Ecto neural progenitor cell (in vitro differentiated cells): ENCODE measurements at places on chromosomes 11 and 22.

DNA sequence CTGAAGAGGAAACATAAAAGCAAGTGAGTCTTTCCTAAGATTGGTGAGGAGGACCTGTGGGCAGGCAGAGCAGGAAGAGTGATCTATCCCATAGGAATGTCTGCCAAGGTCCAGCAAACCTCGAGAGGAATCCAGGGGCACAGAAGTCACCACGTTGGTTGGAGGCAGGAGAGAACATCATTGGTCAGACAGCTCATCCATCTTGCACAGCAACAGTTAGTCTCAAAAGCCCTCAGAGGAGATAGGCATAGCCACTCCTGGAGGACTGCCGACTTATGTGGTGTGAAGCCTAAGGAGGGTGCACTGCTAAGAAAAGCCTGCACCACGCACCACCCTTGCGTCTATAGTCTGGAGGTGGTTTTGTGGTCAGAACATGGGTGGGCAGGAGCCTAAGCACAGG lies 109.1 kb downstream of the RASSF10 start:
- DNase-seq = no peak

DNA sequence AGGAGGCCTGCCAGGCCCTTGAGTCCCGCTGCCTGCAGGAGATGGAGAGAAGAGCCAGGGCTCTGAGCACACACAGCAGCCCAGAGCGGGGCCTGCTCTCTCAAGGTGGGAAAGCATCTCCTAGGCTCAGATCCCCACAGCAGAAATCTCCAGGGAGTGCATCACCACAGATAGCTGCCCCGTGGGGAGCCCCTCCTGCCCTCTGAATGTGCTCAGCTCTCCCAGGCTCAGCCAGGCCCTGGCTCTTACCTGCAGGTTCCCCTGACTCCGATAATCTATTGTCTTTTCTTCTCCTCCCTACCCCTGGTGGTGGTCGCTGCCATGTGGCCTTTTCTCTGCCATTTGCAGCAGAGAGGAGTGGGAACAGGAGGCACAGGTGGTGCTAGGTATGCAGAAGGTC lies 49.9 kb downstream of the BTG4 start:
- no peak for DNase-seq

- no peak for DNase-seq
Observed at GRCh38 chr11:80587906-80588305, 1147.1 kb upstream of the TENM4 start.

DNA sequence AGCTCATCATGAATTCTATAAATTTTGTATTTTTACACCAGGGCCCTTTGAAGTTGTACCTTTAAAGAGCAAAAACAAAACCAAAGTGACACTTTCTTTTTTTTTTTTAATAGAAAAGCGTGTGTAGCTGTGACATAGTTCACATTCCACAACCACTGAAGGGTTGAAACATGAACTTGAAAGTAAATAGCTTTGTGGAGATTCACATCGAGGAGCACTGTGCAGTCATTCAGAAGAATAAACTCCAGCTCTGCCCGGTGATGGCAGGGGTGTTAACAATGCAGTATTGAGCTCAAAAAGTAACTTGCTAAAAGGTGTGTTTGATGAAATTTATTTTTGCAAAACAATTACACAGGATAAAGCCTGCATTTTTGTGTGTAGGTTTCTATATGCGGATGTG lies 1166.2 kb downstream of the TBC1D22A start:
- DNase-seq = no peak

GRCh38 chr22:35065796-35066218 lies at the start of gene ISX:
Gene ISX (plus strand): TSS chr22:35066158. CDS start chr22:35067088, 930 bp downstream.
- DNase-seq = no peak

DNA sequence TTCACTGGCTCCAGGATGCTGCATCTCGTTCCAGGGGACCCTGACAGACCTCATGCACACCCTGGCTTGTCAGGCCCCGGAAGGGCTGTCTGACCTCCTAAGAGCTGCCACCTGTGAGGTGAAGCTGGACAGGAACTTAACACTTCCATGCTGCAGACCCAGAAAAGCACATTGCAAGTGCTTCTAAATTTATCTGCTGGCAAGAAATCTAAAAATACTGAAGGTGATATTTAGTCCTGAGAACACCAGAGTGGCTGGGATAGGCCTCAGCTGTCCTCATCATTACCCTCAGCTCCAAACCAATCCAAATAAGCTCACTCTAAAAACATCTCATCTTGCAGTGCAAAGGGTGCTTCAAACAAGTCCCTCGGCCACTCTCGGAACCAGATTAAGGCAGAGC lies 46.7 kb downstream of the ABTB2 start:
- DNase-seq = no peak

DNA sequence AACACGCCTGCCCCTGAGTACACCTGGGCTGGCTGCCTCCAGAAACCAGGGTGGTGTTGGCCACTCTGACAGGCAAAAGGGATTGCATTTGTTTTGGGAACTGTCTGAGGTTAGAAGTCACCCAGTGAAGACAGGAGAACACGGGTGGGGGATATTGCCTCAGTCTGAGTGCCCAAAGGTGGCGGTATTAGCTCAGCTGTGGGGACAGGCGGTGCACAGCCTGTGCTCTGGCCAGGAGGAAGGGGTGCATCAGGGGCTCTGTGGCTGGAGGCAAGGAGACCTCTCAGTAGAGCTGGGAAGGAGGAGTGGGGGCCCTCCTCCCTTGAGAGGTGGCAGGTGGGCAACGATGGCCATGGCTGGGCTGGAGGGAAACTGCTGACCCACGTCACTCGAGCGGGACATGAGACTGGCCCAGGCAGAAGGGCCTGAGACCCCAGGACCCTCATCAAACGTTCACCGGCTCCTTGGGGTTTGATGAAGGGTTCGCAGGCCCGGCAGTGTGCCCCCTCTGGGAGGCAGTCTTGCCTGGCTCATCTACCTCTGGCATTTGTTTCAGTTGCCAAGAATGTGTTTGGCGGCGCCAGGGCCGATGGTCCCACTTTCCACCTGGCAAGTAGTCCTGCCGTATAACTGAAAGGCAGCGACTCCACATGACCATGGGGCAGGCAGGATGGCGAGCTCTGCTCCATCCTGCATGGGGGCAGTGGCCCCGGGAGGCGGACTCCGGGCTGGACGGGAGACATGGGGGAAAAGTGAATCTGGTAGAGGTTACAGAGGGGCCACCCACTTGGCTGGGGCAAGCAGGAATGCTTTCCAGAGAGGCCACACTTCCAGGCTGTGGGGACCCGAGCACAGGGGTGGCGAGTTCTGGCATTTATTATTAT lies 52.8 kb upstream of the SMIM38 start:
- DNase-seq = no peak

GRCh38 chr11:69286374-69287371 lies 7.3 kb upstream of the MYEOV start:
- no peak for DNase-seq

DNA sequence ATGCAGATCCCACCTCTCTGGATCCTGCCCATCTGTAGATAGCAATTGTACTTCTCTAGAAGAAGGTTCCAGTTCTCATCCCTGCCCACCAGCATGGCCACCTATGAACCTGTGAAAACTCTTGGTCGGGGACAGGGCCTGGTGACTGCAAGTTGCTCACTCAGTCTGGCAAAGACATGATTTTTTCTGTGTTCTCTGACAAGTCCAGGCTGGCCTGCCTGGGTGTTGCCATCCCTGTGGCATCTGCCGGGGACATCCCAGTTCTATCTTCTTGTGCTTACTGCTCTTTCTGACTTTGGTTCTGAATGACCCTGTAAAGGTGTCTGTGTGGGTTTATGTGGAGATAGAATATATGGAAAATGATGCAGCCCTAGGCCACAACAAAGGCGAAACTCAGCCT lies 545.8 kb downstream of the INSC start:
- no peak for DNase-seq

- DNase-seq = no peak
Observed at GRCh38 chr11:132631989-132632388, 900.3 kb downstream of the OPCML start.

DNA sequence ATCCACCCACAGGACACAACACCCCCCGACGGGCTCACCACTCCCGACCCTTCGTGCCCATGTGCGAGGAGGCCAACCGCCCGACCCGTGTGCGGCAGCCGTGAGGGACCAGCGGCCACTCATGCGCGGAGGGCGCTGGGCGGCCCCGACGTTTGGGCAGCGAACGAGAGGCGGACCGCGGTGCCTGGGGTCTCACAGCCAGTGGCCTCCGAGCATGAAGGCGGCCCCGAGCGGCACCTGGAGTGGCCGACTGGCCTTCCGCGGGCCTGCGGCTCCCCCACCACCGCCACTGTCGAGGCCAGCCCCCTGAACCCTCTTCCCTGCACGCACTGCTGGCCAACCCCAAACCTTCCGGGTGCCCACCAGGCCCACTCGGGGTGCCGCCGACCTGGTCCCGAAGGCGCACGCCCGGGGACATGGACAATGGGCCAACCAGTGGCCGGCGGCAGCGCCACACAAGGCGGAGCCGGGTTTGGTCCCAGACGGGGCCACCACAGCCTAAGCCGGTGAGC lies 4274.9 kb upstream of the OR11H1 start:
- peak; percentile 18 for DNase-seq

- DNase-seq = no peak
Observed at GRCh38 chr11:34209809-34210208, 104.4 kb downstream of the NAT10 start.

DNA sequence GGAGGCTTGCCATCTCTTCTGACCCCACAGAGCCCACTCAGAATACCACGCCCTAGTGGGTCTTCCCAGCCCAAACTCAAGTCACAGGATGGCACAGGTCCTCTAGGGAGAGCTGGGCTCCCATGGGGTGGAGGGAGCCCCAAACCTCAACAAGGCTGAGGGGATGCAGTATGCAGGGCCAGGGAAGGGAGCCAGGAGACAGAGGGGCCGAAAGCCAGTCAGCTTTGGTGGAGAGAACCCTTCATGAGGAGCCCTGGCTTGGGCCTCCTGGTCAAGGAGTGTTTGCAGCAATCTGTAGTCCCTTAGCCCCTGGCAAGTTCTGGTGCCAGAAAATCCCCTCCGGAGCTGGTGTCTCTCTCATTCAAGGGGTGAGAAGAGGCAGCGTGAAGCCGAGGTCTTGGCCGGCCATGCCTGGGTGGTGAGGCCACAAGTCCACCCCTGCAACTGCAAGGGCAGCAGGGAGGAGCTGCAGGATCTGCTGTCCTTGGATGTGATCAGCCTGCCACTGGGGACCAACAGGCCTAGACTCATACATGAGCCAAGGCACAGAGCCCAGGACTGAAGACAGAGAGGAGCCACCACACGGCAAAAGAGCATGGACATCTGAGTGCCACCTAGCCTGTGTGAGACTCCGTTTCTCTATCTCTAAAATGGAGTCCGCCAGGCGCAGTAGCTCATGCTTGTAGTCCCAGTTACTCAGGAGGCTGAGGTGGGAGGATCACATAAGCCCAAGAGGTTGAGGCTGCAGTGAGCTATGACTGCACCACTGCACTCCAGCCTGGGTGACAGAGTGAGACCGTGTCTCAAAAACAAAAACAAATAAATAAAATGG lies 24.1 kb downstream of the NEAT1 start:
- no peak for DNase-seq

GRCh38 chr11:116104498-116105174 lies 600.4 kb upstream of the CADM1 start:
- peak; percentile 29 for DNase-seq

GRCh38 chr22:49321477-49322055 lies 506.1 kb downstream of the BRD1 start:
- peak; percentile 44 for DNase-seq

GRCh38 chr11:45900916-45901617 lies 6.0 kb downstream of the FREY1 start:
- no peak for DNase-seq

- DNase-seq = no peak
Observed at GRCh38 chr11:83759148-83759547, 473.0 kb upstream of the CCDC90B start.

DNA sequence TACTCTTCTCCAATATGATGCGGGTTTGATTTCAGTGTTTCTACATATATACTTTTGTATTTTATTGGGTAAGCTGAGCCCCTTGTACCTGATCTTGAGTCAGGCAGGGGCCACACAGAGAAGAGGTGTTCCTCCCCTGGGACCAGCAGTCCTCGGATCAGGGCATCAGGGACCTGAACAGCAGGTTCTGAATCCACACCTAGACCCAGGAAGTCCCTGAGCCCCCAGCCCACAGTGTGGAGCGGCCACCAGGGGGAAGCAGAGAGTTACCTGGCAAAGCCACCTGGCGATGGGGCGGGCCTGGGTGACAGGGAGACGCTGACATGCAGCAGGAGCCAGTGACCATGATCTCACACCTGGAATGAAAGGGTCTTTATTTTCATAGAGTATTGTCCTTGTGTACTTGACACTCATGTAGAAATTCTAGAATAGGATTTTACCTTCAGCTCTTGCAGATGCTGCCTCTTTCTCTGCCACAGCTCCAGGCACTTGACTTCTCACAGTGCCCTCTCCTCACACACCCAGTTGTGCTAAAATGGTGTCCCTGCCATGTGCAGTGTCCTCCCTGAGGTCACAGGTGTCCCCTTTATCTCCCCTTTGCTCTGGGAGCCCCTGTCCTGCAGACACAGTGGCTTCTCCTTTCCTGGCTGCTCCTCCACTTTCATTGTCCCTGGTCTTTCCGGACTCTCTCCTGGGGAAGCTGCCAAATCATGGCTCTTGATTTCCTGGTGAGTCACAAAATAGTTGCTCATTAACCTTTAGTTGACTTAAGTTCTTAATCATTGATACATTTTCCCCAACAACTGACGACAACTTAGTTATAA lies 48.5 kb downstream of the GGTLC2 start:
- peak; percentile 69 for DNase-seq

- DNase-seq = no peak
Observed at GRCh38 chr22:45083659-45084305, 74.0 kb upstream of the PHF21B start.
